AG04450 (cell line): ENCODE measurements at places on chromosomes 12 and 14. TPM values are rescaled to one million over a fixed set of nuclear protein-coding genes. Genes with fewer than 3 reads are reported as not detected.

COX8C gene
- not detected in 2 replicates for polyA plus RNA-seq

RHOJ gene
- polyA plus RNA-seq: 62.7 and 71.4 TPM in 2 replicates

KCNMB4 gene
- polyA plus RNA-seq: 0.14 and 0.17 TPM in 2 replicates

- no peak for DNase-seq
Measured at GRCh38 chr14:100463937-100464336, 123.3 kb downstream of the BEGAIN start.

GRCh38 chr12:114729731-114730130, 45.8 kb upstream of the TBX3 start:
- DNase-seq: no peak

DNA sequence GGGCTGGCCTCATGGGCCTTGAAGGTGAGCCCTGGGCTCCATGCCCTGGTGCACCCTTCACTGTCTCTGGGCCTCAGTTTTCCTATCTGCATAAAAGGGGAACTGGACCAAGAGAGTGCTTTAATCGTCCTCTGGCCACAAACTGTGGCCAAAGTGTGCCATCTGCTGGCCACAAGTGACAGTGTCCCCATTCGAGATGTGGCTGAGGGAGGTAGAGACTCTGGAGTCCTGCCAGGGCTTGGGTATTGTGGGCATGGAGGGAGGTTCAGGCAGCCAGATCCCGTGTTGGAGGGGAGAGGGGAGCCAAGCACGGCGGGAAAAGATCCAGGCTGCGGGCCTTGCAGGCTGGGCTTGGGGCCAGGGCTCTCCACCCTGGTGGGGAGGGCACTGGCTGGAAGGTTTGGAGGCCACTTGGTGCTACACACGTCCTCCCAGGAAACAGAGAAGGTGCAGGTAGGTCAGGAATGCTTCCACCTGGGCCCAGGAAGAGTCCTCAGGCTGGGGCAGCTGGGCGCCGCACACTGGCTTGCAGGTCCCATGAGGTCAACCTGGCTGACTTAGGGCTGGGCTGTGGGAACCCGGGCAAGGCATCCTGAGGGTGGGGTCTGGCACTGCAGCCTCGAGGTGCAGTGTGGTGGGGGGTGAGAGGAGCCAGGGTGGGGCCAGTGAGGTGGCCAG, 7.3 kb upstream of the KIF26A start:
- no peak for DNase-seq

DNA sequence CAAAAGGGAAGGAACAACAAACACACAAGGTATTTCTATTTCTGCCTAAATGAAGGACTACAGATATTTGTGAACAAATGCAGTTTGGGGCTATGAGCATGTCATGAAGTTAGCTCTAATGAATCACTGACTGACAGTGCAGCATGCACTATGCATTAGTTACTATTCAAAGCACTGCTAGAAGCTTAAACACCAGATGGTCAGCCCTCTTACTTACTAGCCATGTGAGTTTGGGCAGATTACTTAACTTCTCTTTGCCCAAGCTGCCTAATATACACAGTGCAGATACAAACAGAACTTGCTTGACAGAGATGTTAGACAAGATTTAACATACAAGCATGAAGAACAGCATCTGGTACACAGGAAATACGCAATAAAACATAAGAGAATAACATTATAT, 96.0 kb downstream of the ATXN2 start:
- DNase-seq: peak; percentile 58

- no peak for DNase-seq
Measured at GRCh38 chr12:6836851-6837250, 3.9 kb upstream of the GNB3 start.

DNA sequence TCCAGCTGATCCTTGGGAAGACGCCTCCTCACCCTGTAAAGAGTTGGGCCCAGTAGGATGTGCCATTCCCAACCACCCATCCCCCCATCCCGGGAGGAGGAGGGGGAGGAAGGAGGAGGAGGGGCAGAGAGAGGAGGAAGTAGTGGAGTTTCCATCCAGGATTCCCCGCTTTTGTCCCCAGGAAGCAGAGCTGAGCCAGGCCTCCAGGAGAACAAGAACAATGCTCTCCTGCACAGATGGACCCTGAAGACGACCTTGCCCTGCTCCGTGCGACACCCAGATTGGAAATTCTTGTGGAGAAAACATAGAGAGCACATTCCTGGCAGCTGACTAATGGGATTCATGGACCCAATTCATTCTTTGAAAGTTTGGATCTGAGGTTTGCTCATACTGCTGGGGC, 132.3 kb upstream of the CRY1 start:
- DNase-seq: no peak

DNA sequence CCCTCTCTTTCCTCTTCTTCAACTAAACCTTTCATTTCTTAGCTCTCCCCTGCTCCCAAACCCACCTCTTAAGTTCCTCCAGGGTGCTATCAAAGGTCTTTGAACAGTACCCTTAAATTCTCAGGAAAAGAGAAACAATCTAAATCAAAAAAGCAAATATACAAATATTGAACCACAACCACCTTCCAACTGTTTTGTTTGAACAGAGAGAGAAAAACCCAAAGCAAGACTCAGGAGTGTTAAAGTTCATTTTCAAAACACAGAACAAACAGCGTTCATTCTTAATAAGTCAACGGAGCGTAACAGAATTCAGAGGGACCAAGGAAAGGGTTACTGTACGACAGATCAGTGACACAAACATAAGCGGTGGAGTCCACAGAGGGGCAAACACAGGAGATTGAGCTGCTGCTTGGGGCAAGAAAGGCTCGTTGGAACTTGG, 73.3 kb downstream of the NDUFA12 start:
- no peak for DNase-seq
